ENCODE measurements at places on chromosomes 4 and X. TPM values are rescaled to one million over a fixed set of nuclear protein-coding genes. Genes with fewer than 3 reads are reported as not detected.
A peak's percentile ranks its signal among the peaks of the same experiment; 100 is the strongest.

MAGEB10 gene
- not detected for total RNA-seq

TKTL1 gene
- total RNA-seq: 0.80 TPM

PDZD4 gene
- 2.5 TPM for total RNA-seq

COL4A6 gene
- total RNA-seq: 0.16 TPM

TRIM60 gene
- not detected for total RNA-seq

DNA sequence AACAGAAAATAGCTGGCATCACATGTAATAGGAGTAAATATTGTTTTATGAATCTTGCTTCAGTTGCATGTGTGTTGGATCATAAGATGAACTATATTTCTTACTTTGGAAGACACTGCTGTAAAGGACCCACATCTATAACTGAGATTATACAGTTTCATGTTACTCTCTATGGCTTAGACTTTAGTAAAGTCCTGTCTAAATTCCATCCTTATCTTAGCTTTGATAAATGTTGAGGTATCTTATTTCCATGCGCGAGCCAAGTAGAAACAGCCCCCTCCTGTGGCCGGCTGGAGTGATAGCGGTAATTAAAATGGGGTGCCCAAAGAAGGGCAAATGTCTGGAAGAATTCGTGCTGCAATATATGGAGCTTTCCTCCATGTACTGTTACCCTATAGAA, 43.0 kb downstream of the CCDC158 start:
- no peak for DNase-seq

GRCh38 chr4:37389967-37390580, 145.5 kb downstream of the NWD2 start:
- no peak for DNase-seq

- DNase-seq: no peak
Measured at GRCh38 chr4:76804096-76804495, 93.8 kb downstream of the SOWAHB start.

GRCh38 chrX:135477576-135477975, 42.9 kb upstream of the INTS6L start:
- no peak for DNase-seq

DNA sequence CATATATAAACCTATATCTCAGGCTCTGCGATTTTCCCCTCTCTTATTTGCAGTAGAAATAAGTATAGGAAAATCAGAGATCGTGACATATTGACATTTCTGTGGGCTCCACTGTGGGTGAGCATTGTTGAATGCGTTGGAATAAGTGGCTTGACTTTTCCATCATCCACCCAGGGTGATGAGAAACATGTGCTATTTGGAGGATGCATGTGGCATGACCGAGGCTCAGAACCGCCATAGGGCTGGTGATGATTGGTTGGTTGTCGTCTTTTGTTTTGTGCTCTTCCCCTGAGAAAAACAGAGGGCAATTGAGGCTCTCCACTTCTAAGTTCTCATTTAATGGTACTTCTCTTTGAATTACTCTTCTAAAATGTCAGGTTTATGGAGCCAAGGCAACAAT, 140.1 kb downstream of the MXRA5 start:
- DNase-seq: no peak

DNA sequence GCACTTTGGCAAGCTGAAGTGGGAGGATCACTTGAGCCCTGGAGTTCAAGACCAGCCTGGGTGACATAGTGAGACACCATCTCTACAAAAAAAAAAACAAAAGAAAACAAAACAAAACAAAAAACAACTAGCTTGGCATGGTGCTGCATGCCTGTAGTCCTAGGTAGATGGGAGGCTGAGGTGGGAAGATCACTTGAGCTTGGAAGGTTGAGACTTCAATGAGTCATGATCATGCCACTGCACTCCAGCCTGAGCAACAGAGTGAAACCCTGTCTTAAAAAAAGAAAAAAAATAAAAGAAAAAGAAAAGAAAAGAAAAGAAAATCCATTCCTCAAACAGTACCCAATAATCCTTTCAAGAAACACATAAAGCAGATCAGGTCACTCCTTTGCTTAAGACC, 14.9 kb upstream of the ERCC6L start:
- no peak for DNase-seq

DNA sequence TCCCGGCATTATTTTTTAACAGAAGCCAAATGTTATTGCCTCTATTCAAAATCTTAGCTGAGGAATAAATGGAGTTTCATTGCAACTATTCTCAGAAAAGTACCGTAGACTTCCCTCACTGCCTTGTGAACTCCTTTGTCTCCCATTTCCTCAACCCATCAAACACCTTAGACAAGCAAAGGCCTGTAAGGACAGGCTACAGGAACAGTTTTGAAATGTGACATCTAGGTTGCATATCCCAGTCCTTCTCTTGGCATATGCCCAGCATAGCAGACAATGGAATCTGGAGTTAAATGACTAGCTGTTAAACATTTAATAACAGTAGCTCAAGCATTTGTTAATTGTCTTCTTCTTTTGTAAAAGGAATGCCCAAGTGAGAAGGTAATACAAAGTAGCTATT, 1371.7 kb downstream of the STIM2 start:
- no peak for DNase-seq

GRCh38 chr4:181608181-181608580, 635.0 kb upstream of the TENM3 start:
- DNase-seq: no peak

DNA sequence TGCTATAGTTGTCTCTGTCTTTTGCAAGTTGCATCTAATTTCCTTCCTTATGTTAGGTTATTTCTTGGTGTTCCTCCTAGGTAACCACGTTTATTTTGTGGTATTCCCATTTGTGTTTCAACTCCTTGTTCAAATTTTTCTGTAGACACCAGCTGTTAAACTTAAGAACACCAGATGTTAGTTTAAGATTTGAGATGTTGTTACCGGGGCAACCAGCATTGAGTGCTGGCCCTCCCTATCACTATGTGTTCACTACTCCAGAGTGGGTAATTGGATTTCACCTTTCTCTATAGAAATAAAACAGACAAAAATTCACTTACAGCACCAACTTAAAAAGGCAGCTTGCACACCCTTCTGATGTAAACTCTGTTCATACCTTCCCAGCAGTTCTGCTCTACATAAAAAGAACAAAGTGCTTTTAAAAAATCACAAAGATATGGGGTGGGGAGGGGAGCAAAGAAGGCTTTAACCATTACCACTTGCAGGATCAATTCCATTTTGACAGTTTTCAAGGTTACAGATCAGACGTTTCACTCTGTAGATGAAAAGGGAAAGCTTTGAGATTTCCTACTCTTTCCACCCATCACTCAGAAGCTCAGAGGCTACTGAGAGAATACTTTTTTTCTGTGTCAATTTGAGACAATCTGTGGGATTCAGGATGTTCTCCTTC, 82.9 kb downstream of the DKK2 start:
- DNase-seq: no peak

DNA sequence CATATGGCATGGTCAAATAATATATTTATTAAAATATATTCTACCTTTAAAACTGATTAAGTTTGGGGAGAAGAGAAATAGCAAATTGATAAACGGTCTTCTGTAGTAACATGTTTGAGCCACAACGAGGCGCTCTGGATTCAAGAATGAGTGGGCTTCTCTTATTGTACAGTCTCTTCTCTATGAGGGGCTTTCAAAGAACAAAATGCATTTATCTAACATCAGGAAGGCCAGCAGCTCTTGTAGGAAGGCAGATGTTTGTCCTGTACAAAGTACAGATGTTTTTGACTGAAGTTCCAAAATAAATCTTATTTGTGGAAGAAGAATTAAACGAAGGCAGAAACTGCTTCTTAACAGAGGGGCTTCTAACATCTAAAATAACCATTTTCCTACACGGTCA, 153.6 kb downstream of the RASL11B start:
- DNase-seq: no peak

DNA sequence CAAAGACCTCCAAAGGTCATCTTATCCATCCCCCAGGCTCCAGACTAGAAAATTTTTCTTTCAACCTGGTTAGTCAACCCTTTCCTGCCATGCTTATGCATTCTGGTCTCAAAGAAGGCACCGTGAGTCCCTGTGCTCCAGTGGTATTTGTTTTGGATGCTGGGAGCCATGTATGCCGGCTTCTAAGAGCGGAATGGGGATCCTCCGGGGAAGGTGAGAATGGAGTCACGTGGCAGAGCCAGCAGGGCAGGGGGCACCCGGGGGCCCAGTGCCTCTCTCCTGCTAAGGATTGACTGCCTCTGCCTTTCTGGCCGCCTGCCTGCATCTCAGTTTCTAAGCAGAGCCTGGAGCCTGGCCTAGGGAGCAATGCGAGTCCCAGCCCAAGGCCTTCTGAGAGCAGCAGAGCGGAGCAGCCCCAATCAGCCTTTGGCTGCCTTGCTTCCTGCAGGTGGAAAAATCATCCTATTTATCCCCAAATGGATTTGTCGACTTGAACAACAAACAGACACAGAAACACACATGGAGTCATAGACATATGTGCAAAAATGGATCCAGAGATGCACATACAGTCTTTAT, 141.0 kb downstream of the PJA1 start:
- no peak for DNase-seq

DNA sequence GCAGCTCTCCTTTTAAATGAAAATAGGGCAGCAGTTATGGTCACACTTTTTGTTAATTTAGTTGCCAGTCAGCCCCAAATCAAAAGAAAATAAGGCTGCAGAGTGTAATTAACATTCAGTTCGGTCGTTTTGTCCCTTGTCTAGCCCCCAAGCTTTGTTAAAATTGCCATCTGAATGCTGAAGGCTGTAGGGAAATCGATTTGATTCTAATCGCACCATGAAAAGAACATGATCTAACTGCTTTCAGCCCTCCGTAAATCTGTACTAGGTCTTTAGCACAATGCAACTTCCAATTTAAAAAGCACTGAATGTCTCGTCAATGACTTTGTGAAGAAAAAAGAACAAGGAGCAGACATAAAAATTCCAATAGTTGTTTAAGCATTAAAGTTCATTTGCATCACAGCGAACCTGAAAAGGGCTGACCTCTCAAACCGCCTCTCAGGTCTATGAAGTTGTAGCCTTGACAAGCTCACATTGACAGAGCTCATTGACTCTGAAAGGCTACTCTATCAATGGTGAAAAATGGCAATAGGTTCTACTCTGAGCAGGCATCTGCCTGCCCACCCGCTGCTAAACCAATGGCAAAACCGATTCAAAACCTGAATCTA, 48.9 kb downstream of the CHIC2 start:
- no peak for DNase-seq

GRCh38 chr4:54227256-54228055, 1.6 kb upstream of the PDGFRA start:
- DNase-seq: no peak

DNA sequence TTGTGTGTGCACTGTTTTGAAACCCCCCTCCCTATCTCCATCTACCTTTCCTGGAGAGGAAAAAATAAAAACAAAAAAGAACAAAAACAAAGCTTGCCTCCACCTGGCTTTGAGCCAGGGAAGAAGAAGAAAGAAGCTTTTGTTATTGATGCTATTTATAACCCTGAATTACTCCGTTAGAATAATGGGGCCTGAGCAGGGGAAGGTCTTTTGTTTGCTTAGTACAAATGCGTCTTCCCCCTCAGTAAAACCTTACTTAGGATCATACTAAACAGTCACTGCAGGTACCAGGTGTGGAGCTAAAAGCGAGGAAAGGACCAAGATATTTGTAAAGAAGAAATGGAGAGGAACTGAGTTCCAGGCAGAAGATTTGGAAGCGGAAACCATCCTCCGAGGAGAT, 352.1 kb downstream of the KCNIP4 start:
- DNase-seq: no peak

GRCh38 chr4:110196206-110196870, 2.1 kb downstream of the ELOVL6 start:
- DNase-seq: no peak

- DNase-seq: no peak
Measured at GRCh38 chr4:98522636-98523395, 135.6 kb downstream of the TSPAN5 start.

DNA sequence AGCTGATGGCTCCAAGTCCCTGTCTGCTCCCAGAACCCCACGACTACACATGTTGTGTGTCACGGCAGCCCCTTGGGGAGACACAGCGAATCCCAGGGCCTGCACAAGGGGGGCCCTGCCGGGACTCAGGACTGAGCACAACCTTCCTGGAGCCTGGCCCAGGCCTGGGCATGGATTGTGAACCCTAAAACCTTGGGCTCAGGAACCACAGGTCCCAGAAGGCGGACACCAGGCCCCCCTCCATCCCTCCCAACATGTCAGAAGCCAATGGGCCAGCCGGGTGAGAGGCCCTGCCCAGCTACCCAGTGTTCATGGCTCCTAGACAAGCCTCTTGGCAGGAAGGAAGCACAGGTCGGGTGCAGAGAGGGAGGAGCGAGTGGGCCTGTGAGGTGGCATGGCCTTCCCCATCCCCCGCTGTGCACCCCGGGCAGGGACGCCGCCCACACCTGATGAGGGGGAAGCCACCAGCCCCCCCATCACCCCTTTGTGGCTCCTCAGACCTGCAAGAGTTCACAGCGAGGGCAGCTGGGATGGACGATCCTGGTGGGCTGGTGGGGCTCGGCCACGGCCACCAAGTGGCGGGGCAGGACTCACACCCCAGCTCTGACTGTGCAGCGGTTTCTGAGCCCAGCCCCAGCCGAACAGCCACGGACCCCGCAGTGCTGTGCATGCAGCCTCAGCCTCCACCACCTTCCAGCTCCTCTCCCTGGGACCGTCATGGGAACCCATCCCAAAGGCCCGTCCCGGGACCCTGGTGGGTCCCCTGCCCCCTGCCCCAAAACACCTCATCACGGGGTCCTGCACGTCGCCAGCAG, 3.7 kb downstream of the PDE6B start:
- DNase-seq: peak; percentile 53

GRCh38 chr4:60724623-60725022, 475.5 kb upstream of the ADGRL3 start:
- no peak for DNase-seq

GRCh38 chr4:8182858-8183725, 16.0 kb upstream of the SH3TC1 start:
- DNase-seq: peak; percentile 95

- DNase-seq: peak; percentile 79
Measured at GRCh38 chrX:151703487-151703886, 8.2 kb downstream of the PRRG3 start.

- no peak for DNase-seq
Measured at GRCh38 chr4:114368751-114369150, 229.9 kb upstream of the UGT8 start.

DNA sequence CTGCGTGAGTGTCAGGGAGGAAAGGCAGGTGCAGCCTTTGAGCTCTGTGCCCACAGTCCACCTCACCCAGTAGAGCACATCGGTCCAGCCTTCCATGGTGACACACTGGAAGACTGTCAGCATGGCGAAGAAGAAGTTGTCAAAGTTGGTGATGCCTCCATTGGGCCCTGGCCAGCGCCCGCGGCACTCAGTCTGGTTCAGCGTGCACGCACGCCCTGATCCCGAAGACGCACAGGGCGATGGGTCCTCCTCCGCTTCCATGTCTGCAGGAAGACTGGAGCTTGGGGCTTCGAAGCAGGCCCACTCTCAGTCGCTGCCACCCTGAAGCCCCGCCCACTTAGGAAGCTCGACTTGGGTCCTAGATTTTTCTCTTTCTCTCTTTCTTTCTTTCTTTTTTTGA, 5.0 kb downstream of the CACNA1F start:
- no peak for DNase-seq

- no peak for DNase-seq
Measured at GRCh38 chr4:123731035-123731434, 334.4 kb downstream of the SPRY1 start.

- DNase-seq: no peak
Measured at GRCh38 chr4:79341893-79342653, 16.2 kb upstream of the NAA11 start.

Measured in mesenteric fat pad (tissue), 1 donor.